ENCODE measurements at places on chromosomes 13 and 19. TPM values are rescaled to one million over a fixed set of nuclear protein-coding genes. Genes with fewer than 3 reads are reported as not detected.

DNA sequence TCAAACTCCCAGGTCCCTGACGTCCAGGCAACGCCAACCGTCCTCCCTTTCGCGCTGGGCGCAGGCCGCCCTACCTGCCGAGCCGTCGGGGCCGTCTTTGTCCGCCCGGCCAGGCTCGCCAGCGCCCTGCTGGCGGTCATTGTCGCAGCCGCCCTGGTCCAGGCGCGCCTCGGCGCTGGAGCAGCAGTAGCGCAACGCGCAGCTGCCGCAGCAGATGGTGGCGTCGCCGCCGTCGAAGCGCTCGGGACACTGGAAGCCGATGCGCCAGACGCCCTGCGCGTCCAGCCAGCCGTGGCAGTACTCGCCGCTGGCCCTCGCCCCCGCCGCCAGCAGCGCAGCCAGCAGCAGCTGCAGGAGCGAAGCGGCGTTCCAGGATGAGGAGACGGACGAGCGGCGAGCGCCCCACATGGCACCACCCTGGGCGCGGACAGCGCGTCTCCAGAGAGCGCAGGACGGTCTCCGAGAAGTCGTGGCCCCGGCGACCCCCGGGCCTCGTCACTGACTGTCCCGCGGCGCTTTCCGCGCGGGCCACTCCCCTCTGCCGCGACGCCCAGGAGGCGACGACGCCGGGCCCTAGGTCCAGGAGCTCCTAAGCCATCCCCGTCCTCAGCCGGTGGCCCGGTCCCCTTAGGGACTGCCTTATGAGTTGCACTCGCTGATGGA, 1.1 kb downstream of the SHISA2 start:
- DNase-seq: peak; percentile 72

- no peak for DNase-seq
These were observed 649 bp downstream of the UQCRFS1 start for GRCh38 chr19:29212356-29212647.

- DNase-seq: no peak
These were observed 595 bp downstream of the ZNF440 start for GRCh38 chr19:11814700-11815035.

DNA sequence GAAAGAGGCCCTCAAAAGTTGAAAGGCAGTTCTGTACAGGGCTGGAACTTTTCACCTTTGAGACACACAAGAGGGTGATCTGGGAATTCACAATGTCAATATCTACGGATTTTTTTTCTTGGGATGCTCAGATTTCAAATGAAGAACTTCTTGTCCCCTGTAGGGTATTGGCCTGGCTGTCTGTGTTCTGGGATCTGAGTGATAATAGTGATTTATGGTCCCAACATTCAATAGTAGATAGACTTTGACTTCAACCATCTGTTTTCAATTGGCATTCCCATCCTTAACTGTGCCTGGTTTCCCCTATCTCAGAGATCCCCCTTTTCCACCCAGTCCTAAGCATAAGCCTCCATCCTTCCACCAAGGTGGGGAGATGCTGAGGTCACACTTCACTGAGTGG, 274.1 kb downstream of the COG6 start:
- DNase-seq: no peak

DNA sequence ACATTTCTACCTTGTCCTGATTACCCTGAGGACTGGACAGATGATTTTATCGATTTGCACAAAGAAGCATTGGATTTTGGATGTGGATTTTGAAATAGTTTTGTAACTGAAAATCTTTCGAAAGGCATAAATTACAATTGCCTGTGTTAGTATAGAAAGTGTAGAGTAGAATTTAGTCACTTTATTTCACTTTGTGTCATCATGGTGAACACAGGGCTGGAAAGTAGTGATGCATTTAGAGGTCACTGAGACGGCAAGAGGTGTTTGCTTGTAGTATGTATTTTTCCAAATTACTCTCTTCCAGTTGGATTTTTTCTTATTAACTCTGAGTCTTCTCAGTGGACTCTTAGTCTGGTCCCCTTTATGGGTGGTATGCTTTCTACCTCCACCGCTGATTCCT, 326.0 kb downstream of the NALCN start:
- no peak for DNase-seq

DNA sequence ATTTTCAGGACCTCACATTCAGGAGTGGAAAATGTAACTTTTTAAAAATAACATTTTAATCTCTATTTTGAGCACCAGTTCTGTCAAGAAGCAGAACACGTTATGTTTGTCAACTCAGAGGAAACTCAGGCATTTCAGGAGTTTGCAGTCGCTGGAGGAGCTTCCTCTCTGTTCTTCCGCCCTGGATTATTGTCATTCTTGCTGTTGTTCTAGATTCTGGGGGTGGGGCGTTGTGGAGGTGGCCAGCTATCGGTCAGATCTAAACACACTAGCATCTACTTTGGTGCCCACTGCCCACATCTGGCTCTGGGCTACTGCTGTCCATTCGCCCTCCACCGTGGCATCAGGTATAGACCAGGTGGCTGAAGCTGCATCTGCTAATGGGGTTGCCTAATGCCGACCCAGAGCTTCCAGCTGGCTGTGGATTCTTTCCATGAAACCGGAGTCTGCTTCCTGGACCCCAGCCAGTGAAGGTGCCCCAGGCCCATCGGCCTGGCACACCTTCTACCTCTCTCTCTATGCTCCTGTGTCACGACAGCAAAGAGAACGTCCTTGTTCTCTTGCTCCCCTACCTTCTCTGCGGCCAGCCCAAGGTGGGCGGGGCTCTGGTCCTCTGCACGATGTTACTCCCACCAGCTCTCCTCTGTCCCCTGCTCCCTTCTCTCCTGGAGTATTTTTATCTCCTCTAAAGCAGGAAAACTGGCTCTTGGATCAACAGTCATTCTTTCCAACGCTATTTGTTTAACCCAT, 36.7 kb upstream of the DGKH start:
- DNase-seq: no peak

DNA sequence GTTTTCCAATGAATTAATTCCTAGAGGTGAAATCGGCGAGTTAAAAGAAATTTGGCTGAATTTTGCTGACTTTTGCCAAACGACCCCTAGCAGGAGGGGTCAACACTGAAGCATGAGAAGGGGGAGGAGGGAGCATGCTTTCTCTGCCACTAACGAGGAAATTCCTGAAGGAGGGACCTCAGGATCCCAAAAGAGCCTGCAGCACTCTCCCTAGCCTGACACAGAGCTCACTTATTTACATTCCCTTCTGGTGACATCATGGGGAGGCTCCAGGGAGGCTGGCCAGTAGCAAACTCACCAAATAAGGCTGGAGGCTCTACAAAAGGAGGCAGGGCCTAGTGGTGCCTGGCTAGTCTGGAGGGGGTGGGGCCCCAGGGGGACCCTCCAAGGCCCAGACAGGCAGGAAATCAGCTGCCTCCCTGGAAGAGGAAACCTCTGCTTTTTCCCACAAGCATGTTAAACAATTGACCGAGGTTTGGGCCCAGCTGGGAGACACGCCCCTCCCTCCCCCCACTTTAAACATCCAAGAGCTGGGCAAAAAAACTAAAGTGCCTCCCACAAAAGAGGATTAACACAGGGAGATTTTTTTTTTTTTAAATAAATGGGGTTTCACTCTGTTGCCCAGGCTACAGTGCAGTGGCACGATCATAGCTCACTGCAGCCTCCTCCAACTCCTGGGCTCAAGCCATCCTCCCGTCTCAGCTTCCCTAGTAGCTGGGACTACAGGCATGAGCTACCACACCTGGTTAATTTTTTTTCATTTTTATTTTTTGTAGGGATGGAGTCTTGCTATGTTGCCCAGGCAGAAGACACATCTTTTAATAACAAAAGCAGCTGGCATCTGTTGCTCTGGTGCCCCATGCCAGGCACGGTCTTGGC, 2.1 kb downstream of the DAPK3 start:
- peak; percentile 99 for DNase-seq

DNA sequence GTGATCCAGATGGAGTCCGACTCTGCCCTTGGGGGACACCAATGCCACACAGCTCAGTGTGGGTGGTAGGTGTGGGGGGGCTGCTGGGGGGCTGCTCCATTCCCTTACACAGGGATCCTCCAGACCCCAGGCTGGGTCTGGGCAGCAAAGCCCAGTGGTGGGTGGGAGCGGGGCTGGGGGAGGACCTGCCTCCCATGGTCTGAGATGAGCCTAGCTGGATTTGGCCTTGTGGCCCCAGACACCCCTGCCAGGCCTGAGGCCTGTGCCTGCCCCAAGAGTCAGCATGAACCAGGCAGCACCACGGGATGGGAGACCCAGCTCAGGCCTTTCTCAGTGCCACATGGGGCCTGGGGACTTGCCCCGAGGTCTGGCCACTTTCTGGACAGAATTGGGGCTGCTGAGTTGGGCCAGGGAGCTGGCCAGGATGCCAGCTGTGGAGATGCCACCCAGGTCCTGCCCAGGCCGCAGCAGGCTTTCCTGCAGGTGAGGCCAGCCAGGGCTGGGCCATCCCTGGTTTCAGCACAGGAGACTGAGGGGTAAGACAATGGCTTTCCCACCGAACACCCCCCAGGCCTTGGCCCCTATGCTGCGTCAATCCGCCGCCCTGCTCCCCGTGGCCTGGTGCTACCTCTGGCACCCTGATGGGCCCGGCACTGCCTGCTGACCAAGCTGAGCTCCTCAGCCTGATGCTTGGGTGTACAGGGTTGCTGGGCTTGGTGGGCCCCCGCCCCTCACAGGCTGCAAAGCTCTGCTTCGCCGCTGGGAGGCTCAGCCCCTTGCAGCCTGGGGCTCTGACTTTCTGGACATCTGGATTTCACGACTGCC, 24.2 kb downstream of the CEBPG start:
- DNase-seq: no peak

GRCh38 chr19:43555185-43555770, 20.0 kb downstream of the XRCC1 start:
- peak; percentile 76 for DNase-seq

GRCh38 chr19:29798774-29799497, 12.9 kb upstream of the CCNE1 start:
- no peak for DNase-seq

GRCh38 chr13:79226938-79227337, 179.1 kb downstream of the RBM26 start:
- DNase-seq: no peak

GRCh38 chr13:41811588-41812021, 149.3 kb downstream of the VWA8 start:
- DNase-seq: no peak

DNA sequence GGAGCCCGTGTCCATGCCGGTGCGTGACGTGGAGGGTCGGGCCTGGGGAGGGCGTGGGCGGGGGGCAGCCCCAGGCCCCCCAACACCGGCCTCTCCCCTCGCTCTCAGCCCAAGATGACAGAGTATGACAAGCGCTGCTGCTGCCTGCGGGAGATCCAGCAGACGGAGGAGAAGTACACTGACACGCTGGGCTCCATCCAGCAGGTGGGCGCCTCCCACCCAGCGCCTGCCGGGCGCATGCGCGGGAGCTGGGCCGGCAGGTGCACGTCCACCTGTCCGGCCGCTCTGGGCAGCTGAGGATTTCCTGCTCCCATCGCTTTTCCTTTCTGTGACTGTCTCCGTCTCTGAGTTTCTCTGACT, 49.8 kb downstream of the VAV1 start:
- no peak for DNase-seq

- DNase-seq: peak; percentile 5
These were observed 222.2 kb downstream of the MYO16 start for GRCh38 chr13:108851660-108852059.

DNA sequence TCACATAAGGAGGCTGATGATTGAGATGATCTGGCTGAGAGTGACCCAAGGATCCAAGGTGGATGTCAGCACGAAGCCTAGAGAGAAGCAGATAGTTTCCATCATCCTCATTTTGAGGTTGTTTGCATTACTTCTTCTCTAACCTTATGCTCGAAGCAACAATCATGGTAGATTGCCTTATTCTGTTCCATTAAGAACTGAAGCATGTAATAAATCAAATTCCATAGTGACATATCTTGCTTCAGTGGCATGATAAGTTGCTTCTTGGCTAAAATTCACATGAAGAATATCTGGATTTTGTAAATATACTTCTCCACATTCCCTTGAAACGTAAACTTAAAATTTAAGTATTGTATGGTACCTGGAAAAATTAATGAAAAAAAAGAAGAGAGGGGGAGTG, 377.8 kb upstream of the DACH1 start:
- no peak for DNase-seq

DNA sequence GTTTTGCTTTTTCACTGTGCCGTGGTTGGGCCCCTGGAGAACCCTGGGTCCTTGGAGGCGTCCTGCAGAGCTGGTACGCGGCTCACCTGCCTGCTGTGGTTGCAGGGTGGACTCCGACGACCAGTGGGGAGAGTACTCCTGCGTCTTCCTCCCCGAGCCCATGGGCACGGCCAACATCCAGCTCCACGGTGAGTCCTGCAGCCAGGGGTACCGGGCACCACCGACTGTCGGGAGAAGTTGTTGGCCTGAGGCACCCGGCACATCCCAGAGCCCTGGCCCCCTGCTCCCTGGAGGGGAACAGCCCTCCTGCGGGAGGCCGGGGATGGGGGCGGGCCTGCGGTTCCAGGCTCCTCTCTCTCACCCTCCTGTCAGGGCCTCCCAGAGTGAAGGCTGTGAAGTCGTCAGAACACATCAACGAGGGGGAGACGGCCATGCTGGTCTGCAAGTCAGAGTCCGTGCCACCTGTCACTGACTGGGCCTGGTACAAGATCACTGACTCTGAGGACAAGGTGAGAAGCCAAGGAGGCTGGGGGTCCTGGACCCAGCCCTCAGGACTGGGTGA, 8.0 kb downstream of the BSG start:
- DNase-seq: no peak

GRCh38 chr19:41744850-41745249, 10.5 kb upstream of the CEACAM6 start:
- no peak for DNase-seq

The CTXN1 gene
- 5.0 TPM for total RNA-seq

The KLK10 gene
- total RNA-seq: not detected

The C19orf38 gene
- 1.1 TPM for total RNA-seq

The KLHL1 gene
- not detected for total RNA-seq

The VSTM2B gene
- total RNA-seq: not detected

The PGLYRP2 gene
- not detected for total RNA-seq

The ZFP30 gene
- 14.8 TPM for total RNA-seq

Measured in myocyte (in vitro differentiated cells).